ENCODE measurements at places on chromosomes 11 and 22.
A peak's percentile ranks its signal among the peaks of the same experiment; 100 is the strongest.

DNA sequence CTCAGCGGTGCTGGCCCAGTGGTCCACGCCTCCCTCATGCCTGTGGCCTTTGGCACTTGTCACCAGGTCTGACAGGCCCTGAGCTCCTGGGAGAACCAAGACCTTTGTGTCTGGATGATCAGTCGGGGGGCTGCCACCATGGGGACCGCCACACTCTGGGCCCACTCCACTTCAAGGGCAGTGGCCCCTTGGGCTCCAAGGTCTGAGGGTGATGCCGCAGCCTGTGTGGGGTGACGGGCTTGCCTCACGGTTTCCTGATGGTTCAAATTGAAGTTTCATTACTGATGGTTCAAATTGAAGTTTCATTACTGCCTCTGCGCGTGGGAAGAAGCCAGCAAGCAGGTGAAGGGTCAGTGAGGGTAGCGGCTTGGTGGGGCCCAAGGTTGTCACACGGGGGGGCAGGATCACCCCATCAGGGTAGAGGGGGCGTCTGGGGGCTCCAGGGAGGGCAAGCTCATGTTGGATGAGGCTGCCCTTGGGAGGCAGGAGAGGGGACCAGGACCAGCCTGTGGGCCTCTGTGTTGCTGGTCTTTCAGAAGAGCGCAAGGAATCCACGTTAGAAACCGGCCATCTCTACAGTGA lies 27.5 kb downstream of the TRMU start:
- no peak for DNase-seq

GRCh38 chr11:121451178-121451985 lies 732 bp upstream of the SORL1 start:
- no peak for DNase-seq

GRCh38 chr11:45089251-45089650 lies 57.2 kb upstream of the PRDM11 start:
- DNase-seq = peak; percentile 81

DNA sequence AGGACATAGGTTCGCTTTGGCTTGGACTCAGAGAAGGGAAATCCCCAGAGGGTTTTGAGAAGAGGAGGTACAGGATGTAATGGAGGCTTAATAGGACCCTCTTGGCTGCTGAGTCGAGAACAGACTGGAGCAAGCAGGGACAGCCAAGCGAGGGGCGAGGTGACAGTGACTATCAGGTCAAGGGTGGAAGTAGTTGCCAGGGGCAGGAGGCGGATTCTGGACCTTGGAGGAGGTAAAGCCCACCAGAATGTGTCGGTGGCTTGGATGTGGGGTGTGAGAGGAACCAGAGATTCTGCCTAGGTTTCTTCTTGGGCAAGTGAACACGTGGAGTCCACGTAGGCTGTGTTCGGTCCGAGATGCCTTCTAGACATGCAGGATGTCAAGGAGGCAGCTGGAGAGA lies 4.4 kb downstream of the TRMT112 start:
- no peak for DNase-seq

GRCh38 chr22:27795053-27795452 lies 6.5 kb downstream of the MN1 start:
- DNase-seq = no peak
